ENCODE measurements at places on chromosomes 1 and 21.
A peak's percentile ranks its signal among the peaks of the same experiment; 100 is the strongest.

- no peak for DNase-seq
Observed at GRCh38 chr1:182495693-182496092, 45.7 kb downstream of the RGSL1 start.

DNA sequence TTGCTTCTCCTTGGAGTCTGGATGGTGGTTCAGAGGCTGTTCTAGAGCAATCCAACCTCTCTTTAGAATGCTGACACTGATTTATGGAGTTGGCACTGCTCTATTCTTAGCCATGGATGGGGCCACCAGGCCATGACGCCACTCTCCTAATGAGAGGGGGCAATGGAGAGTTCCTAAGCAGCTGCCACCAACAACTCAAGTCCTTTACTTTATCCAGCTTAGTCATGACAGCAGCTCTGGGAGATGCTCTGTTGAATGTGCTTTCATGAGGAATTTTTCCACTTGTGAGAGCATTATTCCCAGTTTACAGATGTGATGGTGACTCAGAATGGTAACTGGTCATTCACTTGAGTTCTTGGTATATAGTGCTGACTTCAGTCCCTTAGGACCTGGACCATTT lies 366.3 kb downstream of the HHAT start:
- DNase-seq: no peak

DNA sequence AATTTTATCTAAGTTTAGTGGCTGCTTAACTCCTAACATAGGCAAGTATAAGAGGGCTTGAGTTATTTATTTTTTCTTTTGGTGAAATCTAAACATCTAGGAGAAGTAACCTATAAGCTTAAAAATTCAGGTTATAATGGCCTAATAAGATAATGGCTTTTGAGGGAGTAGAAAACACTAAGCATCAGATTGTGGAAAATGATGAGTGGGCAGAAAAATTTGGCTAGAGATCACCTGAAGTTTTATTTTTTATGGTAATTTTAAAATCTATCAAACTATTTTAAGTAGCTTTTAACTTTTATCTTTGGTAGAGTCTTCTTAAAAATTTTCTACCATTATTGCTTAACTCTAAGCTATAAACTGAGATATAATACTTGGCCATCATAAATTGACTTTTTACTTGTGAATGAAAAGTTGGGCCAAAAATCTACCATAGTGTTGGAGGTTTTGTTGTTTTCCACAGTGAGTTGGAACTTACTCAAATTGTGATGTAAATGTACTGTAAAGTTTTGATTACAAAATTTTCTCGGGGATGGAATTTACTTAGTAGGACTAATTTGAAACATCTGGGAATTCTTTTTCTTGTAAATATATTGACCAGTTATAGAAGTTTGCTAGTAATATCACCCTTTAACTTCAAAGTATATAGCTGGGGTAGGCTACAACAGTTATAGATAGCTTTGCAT lies 63.9 kb downstream of the USP25 start:
- DNase-seq: no peak

GRCh38 chr1:104322131-104322530 lies 572.4 kb downstream of the AMY1C start:
- DNase-seq: no peak

DNA sequence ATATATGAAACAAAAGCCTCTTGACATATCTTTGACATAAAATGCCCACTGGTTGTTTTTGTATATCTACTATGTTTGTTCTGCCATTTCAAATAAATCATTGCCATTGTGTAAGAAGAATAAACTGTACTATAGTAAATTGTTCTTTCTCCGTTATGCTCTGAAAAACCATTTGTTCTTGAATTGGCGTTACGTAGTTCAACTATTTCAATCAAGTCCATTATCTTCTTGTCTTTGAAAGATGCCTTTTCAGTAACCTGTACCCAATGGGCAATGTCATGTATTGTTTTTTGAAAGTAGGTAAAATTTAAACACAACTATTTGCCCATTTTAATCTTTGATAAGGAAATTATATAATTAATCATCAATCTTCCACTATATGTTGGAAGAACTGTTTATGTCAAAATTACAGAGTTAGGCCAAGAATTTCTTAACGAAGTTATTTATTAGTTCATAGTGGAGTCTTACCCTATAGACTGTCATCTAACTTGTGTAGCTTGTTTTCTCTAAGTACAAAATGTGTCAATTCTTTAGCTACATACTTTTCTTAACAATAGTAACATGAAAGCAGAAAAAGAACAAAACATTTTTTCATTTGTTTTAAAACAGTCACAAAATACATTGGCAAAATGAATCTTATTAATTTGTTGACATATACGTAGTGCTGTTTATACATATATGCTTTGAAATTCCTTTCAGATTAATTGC lies 294.8 kb downstream of the PTPRC start:
- no peak for DNase-seq

GRCh38 chr1:222224636-222225315 lies 323.1 kb downstream of the HHIPL2 start:
- DNase-seq: no peak

GRCh38 chr1:2391931-2392509 lies 379 bp downstream of the RER1 start:
- no peak for DNase-seq

- no peak for DNase-seq
Observed at GRCh38 chr1:25683177-25683576, 66.6 kb downstream of the MAN1C1 start.

DNA sequence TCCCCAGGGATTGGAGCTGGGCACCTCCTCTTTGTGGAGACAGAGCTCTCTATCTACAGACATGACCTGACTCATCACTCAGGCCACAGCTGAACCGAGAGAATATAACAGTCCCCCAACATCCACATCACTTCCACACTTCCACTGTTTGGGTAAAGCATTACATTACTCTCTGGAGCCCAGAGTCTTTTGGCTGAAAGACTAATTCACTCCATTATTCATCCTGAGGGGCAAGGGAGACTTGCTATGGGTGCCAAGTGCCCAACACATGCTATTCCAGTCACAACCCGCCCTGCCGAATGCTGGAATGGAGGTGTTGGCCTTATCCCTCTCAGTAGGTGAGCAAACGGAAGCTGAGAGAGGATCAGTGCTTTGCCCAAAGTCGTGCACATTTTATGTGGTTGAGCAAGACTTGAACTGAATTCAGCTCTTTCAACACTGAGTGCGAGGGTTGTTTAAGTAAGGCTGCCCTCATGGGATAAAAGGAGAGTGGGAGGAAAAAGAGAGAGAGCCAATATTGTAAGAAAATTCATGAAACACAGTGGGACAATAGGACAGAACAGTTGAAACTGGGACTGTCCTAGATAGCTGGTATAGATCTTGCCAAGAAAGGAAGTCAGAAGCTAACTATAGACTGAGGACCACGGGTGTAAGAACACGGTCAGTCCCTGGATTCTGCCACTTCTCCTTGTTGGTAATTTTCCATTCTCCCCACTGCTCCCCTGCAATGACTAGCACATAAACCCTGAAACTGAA lies 13.5 kb upstream of the CHI3L1 start:
- DNase-seq: no peak

DNA sequence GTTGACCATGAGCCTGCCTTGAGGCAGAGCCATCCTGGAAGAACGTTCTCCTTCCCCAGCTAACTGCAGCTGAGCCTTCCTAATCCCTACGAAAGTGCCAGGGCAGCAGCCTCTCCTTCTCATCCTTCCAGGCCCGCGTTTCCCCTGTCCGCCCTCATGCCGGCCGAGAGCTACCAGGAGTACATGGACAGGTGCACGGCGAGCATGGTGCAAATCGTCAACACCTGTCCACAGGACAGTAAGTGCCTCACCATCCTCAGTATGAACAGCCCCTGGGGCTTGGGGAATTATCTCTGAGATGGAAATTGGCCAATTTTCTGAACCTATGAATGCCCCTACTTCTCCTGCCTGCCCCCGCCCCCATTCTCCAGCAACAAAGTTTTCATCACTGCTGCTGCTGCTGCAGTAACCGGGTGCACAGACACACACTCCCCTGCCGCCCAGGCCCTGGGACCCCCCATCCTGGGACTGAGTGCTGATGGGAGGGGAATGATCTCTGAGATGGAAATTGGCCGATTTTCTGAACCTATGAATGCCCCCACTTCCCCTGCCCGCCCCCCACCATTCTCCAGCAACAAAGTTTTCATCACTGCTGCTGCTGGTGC lies 39.6 kb downstream of the UBASH3A start:
- no peak for DNase-seq

DNA sequence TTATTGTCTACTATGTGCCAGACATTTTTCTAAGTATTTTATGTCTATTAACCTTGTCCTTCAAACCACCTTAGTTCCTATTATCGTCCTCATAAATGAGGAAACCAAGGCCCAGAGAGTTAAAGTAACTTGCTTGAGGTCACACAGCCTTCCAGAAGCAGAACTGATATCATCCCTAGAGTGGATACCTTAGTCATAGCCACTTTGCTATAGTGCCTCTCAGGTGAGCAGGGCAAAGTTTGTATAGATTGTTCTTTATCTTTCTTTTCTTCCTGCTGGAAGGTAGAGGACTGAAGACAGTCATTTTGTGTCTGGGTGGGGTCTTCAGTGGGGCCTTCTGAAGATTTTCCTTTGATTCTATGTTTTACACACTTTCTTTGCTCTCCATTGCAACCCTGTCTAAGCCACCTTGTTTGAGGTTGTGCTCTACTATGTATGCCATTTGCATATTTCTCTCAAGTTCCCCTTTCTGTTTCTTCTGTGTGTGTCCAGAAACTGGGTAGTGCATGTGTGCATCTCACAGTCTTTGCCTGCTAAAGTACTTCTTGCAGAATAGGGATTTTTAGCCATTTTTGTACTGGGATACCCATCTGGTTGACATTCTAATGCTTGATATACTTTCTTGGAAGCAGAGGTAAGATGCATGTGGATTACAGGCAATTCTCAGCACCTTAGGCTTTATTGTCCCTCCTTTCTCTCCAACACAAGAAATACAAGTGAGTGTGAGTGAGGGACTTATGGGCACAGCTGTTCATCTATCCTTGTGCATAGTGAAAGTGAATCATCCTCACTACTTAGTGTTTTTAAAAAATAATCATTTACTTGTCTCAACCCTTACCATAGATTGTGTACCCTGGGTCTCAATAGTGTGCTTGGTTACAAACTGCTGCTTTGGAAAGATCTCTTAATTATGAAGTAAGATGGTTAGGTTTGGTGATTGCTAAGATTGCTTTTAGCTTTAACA lies 207.6 kb upstream of the HMCN1 start:
- peak; percentile 9 for DNase-seq

- no peak for DNase-seq
Observed at GRCh38 chr21:28393279-28393678, 599.4 kb downstream of the LTN1 start.

DNA sequence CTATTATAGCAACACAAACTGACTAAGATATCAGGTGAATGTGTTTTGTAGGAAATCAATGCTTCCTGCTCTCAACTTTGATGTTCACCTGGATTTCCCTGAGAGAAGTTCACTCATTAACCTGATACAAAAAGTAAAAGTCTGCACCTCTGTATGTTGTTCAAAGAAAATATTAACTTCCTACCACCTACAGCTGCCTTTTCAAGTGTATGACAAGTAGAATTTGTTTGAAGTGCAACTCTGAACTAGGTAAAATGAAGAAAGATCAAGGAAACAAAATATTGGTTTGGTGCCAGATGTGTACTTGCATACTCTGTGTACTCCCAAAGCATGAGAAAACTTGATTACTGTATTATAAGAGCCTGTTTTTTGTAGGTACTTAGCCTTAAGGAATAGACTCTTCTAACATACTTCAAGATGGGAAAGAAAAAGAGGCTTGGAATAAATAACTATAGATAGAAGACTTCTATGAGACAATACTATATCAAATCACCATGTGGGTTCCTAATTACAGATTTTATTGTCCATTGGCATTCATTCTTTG lies 193.4 kb downstream of the APP start:
- no peak for DNase-seq

GRCh38 chr1:204409836-204410687 lies 1.6 kb downstream of the PPP1R15B start:
- DNase-seq: no peak

GRCh38 chr1:231966983-231967382 lies 340.4 kb downstream of the DISC1 start:
- DNase-seq: no peak

GRCh38 chr1:220271706-220272046 lies 577 bp downstream of the RAB3GAP2 start:
- DNase-seq: no peak

DNA sequence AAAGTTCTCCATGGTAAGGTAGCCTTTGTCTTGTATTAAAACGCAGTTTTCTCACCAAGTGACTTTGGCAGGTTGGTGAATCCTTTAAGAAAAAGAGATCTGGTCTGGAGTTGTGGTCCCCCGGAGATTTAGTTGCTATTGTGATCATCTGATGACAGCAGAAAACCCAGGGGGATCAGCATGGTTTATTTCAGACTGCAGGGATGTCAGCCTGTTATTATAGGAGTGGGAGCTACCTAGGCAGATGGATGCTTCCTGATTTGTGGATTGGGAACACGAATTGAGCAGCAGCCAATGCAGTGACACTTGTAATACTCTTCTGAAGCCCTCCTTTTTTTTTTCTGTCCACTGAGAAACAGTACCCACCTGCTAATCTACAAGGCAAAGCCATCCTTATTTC lies 150.2 kb downstream of the ST6GALNAC3 start:
- no peak for DNase-seq

DNA sequence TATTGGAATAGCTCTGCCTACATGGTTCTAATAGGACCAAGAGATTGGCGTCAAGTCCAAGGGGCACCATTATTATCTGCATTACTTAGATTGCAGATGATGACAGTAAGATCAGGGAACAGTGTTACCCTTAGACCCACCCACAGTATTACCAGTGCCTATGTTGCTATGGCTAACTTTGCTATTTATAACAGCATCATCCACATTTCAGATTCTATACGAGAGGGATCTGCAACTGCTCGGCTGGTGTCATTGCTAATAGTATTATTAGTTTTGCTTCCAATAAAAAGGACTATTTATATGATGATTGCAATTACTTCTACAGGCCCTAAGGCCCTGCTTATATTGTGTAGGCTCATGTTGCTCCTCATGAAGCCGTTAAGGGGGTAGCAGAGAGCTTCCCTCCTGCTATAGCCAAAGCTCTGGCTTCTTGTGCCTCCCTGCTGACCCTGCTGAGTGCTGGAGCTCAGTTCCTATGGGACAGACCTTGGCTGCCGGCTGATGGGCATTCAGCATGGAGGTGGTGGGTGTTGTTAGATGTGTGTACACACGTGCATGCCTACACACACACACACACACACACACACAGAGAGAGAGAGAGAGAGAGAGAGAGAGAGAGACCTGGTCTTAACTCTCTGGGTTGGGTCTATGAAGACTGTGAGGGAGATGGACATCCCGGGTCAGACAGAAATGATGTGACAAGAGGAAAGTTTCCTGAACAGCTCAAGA lies 1.3 kb downstream of the BCAN start:
- no peak for DNase-seq

Measured in GM12891 (cell line).